Activated naive CD8-positive, alpha-beta T cell treated with anti-CD3 and anti-CD28 coated beads, Interleukin-2, amount 50 U/mL, for 24 hours (primary cell): ENCODE measurements at places on chromosomes 13 and 19.

DNA sequence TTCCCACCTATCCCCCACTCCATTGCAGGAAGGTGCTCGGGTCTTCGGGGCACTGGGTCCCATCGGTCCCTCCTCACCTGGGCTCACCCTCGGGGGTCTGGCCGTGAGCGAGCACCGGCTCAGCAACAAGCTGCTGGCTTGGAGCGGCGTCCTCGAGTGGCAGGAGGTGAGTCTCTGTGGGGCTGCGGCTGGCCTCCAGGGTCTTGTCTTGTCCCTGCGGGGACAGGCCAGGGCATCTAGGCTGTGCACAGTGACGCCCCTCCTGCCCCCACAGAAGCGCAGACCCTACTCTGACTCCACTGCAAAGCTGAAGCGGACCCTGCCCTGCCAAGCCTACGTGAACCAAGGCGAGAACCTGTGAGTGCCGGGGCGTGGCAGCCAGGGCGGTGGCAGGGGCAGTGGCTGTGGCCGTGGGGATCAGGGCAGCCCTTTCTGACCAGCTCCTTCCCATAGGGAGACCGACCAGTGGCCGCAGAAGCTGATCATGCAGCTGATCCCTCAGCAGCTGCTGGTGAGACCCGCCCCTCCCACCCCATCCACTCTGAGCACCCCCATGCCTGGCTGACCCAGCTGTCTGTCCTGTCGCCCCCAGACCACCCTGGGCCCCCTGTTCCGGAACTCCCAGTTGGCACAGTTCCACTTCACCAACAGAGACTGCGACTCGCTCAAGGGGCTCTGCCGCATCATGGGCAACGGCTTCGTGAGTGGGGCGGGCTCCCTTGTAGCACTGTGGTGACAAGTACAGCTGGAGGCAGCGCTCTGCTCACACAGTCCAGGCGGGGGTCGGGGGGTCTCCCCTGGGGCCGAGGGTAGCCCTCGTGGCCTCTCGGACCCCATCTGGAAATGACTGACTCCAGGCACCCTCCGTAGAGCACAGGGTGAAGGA lies 3.7 kb downstream of the PTOV1 start:
- DNase-seq = no peak

DNA sequence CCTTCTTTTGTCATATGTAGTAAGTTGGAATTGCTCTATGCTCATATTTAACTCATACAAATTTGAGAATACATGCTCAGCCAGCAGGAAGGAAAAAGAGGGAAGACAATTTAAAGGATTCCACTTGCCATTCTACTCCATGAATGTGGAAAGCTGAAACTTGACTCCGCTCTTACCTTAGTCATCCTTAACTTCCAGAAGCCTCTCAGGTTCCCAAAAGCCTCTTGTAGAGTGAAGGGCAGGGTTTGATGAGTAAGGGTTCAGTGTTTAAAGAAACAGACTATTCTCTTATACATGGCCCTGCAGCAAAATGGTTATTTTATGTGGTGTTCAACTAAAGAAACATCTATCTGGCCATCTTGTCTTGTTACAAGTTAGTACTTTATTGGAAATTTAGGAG lies 27.1 kb downstream of the FAM124A start:
- no peak for DNase-seq

- DNase-seq = no peak
Measured at GRCh38 chr13:33316890-33317289, 31.3 kb upstream of the STARD13 start.

GRCh38 chr19:46528601-46529590 lies 33.2 kb upstream of the PNMA8B start:
- DNase-seq = no peak

DNA sequence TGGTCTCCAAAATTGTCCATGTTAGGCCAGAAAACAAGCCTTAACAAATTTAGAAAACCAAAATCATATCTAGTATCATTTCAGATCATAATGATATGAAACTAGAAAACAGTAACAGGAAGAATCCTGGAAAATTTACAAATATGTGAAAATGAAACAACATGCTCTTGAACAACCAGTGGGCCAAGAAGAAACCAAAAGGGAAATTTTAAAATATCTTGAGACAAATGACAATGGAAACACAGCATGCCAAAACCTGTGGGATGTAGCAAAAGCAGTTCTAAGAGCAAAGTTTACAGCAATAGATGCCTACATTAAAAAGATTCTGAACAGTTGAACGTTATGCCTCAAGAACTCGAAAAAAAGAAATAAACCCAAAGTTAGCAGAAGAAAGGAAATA lies 32.6 kb downstream of the VWA8 start:
- DNase-seq = no peak

- no peak for DNase-seq
Measured at GRCh38 chr13:75938811-75939560, 302.9 kb downstream of the LMO7 start.

DNA sequence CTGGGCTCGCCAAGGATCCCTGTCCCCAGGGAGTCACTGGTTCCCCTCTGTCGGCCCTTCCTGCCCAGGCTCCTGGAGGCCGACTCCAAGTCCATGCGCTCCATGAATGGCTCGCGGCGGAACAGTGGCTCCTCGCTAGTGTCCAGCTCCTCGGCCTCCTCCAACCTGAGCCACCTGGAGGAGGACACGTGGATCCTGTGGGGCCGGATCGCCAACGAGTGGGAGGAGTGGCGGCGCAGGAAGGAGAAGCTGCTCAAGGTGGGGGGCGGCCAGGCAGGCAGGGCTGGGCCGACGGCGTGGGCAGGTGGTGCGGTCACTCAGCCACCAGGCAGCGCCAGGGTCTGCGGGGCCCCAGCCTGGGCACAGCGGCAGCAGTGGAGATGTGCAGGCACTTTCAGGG lies 17.6 kb downstream of the EVI5L start:
- no peak for DNase-seq

GRCh38 chr13:101738336-101738735 lies 285.9 kb downstream of the ITGBL1 start:
- DNase-seq = no peak

DNA sequence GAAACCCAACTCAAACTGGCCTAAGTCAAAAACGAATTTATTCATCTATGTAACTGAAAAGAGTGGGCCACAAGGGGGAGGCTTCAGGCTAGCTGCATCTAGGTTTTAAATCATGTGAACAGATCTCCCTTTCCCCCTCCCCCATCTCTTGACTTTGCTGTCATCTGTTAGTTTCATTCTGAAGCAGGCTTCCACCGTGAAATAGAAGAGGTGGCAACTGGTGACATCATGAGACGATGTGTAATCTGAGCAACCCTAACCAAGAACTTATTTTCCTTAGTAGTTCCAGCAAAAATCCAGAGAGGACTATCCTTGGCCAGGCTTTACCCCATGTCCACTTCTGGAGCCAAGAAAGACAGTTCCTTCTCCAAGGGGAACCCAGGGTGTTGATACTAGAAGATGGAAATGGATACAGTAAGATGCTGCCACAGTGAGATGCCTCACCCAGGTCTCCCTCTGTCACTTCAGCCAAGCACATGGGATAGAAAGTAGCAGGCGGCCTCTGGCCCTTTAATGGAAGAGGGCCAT lies 9.4 kb downstream of the SAMD4B start:
- peak; percentile 34 for DNase-seq

- no peak for DNase-seq
Measured at GRCh38 chr13:36431204-36432105, 840 bp upstream of the CCNA1 start.

DNA sequence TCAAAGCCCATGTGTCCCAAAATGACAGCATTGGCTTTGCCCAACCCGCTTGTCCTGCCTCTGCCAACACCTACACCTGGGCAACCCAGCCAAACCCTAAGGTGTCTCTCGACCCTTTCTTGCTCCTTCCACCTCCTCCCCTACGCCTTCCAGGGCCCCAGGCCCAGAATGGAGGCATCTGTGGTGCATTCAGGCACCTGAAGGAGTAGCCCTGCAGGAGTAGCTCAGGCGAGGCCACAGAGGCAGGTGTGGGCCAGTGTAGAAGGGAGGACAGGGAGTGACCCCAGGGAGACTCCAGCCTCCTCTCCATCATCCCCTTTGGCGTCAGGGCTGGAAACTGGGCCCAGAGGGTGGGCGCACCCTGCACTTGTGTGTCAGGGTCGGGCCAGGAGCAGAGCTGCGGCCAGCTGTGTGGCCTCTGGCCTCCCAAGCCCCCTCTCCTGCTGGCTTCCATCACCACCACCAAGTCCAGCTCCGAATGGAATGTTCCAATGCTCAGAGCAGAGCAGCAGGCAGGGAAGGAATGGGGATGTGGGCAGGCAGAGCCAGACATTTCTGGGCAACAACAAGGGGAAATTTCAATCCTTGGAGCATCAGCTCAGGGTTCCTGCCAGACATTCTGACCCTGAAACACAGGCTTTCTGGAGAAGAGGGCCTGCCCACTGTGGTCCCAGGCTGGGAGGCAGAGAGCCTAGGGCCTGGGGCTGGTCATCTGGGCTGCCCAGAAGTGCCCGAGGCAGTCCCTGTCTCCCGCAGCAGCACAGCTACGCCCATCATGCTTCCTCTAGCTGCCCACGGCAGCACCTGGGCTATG lies 16.4 kb downstream of the PLEKHF1 start:
- DNase-seq = no peak

GRCh38 chr13:111923991-111924677 lies 142.8 kb upstream of the SOX1 start:
- DNase-seq = no peak
